ENCODE measurements at places on chromosomes 7 and 10.

- DNase-seq, result no peak
Observed at GRCh38 chr10:118518095-118518494, 77.4 kb downstream of the PRLHR start.

DNA sequence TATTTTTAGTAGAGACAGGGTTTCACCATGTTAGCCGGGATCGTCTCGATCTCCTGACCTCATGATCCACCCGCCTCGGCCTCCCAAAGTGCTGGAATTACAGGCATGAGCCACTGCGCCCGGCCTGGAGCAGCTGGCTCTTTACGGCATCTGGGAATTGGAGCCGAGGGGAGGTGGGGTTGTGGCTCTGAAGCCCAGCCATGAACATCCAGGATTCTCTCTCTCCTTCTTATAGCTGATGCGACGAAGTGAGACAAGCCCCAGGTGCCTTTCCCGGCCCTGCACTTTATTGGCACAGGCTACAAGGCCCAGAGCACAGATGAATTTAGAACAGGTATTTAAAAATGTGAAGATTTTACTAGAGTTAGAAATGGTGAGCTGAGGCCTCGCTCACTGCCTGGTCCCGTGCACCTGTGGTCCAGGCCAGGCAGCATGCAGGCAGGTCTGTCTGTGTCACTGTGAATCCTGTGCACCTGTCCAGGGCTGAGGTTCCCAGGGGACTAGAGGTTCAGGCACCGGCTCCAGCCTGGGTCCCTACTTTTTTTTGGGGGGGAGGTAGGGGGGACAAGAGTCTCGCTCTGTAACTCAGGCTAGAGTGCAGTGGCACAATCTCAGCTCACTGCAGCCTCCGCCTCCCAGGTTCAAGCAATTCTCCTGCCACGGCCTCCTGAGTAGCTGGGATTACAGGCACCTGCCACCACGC is 379.7 kb upstream of the FOXK1 start:
- DNase-seq, result no peak

DNA sequence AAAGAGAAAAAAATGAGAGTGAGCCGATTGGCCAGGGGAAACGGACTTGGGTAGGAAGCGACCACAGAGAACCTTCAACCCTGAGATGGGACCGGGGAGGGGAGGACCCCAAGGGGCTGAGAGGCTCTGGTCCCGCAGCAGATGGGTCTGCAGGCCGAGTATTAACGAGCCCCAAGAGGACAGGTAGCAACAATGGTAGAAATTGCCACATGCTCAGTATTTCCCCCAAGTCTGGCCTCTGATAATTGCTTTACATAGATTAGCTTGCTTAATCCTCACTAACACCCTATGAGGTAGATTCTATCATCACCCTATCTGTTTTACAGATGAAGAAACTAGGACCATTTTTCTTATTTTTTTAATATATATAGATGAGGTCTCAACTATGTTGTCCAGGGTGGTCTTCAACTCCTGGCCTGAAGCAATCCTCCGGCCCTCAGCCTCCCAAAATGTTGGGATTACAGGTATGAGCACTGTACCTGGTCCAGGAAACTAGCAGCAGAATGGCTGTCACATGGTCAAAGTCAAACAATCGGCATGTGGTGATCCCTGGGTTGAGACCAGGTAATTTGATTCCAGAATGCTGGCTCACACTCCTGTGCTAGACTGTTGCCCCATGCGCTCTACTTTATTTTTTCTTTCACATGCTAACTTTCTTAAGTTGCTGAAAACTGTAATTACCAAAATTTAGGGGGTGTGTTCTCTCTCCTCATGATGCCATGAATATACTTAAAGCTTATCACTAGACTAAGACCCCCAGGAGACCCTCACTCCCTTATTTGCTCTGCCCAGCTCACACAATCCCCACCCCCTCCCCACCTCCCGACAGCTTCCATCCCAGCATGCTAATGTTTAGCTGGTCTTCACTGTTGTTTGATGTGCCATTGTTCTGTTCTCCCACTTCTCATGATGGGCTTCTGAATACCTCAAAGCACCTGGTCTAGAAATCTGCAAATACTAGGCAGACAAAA is 67.9 kb upstream of the AFAP1L2 start:
- peak; percentile 64 for DNase-seq

DNA sequence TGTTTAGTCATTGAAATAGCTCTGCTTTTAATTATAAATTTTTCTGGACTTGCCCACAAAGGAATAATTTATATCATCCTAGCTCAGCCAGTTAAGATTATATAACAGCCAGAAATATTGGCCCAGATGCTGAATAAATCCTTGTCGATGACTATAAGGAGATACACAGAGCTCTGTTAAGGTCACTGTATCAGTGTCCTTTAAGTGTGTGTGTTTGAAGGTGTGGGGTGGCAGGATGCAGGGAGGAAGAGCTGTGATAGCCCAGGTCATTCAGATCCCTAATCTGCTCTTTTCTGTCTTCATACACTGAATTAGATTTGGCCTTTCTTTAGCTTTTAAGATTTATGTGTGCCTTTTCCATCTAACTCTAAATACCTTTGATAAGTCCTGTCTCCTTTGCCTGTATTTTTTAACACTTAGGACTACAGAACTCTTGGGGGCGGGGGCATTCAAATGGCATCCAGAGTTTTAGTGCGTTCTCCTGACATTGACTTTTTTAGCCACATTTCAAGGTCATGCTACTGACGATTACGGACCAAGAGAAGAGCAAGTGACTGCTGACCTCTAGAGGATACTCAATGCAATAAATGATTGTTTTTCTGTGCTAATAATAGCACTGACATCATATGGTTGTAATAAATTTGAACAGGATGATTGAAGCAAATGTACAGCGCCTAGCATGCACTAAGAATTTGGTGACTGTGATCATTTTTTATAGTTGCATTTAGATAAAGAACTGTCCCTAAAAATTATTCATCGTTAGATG is 172.3 kb downstream of the CACNB2 start:
- peak; percentile 25 for DNase-seq

GRCh38 chr7:82527851-82528250 is 84.3 kb upstream of the CACNA2D1 start:
- no peak for DNase-seq

GRCh38 chr7:71485586-71485985 is 353.6 kb downstream of the GALNT17 start:
- no peak for DNase-seq

- DNase-seq, result no peak
Observed at GRCh38 chr7:84847038-84847437, 339.8 kb downstream of the SEMA3D start.

DNA sequence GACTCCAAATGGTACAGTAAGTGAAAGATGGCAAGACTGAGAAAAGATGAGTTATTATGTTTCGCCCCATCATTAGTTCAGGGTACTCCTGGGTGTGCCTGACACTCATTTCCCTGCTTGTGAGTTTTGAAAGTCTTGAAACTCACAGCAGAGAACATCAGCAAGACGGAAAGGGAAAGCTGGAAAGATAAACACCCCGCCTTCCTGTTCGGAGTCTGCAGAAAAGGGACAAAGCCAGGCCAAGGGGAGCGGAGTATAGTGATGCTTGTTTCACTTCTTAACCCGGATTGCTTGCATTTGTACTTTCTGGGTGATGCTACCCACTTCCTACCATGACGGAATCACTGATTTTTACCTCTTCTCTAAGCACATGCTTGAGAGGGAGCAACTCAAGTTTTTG is 294.5 kb downstream of the FRMD4A start:
- DNase-seq, result no peak

DNA sequence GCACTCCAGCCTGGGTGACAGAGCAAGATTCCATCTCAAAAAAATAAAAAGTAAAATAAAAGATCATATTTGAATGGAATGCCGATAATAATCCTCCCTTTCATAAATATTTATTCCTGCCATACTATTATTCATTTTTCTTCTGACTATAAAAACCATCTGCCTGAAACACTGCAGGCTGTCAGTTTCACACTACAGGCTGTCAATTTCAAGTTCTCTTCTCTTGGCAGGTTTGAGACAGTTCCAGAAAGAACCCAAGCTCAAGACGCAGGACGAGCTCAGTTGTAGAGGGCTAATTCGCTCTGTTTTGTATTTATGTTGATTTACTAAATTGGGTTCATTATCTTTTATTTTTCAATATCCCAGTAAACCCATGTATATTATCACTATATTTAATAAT is 18.2 kb upstream of the AGBL3 start:
- DNase-seq, result no peak

DNA sequence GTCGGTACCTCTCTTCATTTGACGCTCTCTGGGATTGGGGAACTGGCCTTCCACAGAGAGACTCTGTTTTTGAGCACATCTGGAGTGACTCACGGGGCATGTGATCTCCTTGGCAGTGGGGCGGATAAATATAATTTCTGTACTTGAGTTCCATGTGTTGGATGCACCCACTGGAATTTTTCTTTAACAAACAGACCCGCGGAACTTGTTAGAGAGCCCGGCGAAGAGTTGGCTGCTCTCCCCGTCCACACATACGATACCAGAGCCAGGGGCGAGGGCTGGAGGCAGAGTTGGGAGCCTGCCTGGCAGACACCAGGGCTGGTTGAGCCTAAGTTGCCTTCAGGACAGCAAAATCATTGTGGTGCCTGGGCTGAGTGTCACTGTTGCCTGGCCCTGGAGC is at the start of gene FAM180A:
Gene FAM180A, minus strand, starts transcription at position 44 of the 400 bp plus-strand sequence. CDS start 233 bp downstream, outside the sequence.
- DNase-seq, result no peak

GRCh38 chr7:149462101-149462520 is 1.2 kb upstream of the ZNF777 start:
- no peak for DNase-seq

- DNase-seq, result peak; percentile 93
Observed at GRCh38 chr10:65891073-65891981, 1034.5 kb upstream of the LRRTM3 start.

- DNase-seq, result no peak
Observed at GRCh38 chr10:70475661-70476060, 2.9 kb upstream of the PALD1 start.

GRCh38 chr7:8384901-8385300 is 48.5 kb upstream of the NXPH1 start:
- no peak for DNase-seq

DNA sequence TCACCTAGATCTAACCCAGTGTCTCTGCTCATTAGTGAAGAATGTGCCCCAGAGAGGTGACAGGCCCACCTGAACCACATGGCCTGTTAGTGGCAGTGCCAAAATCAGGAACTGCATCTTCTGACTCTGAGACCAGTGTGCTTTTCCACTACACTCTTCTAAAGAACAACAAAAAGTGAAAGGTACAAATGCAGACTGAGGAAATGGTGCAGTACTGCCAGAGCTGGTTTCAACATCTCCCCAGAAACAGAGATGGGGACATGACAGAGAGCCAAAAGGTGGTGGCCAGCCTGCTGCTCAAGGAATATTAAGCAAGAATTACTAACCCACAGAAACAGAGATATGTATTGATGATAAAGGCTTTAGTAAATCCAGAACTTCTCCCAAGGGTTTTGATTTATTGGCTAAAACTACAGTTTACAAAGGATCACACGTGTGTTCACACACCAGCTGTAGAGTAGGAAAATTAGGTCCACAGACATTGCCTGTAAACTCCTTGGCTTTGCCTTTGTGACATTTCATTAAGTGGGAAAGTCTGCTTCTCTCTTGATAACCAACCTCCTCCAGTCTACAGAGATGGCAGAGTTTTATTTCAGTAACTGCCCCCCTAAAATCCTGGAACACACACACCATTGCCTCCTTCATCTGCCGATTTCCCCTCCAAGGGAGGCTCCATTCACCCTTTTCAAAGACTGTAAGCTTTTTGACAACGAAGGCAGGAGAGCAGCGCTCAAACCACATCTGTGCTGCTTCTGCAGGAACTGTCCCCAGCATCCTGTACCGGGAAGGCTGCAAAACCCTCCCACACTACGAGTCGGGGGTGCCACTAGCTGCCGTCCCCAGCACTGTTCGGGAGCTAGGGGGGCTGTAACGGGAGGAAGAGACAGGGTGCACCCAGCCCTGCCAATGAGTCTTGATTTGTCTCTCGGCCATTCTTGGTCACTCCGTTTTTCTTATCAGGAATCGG is 29.8 kb downstream of the GSDME start:
- DNase-seq, result no peak

- no peak for DNase-seq
Observed at GRCh38 chr10:115942101-115942500, 330.9 kb downstream of the GFRA1 start.

GRCh38 chr10:106083572-106083971 is 1080.9 kb downstream of the SORCS1 start:
- DNase-seq, result no peak

DNA sequence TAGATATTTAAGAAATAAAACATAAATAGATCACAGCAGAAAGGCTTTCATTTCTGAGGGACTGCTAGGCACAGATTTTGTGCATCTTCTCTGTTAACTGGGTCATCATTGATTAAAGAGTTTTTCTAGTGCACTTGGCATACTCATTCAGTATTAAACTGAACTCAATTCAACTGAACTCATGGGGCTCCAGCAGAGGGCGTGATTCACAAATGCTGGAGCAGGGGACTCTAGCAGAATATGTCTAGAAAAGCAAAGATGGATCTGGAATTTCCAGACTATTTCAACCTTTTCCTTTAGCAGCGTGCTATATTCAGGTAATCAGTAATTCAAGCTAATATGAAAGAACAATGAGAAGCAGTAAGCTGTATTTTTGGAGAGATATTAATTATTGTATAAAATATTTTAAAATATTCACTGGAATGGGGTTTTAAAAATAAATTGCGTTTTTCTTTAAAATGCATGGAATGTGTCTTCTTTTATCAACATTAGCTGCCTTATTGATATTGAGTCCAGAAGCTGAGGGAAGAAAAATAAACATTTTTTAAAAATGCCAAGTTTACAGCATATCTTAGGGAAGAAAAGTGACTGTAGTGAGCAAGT is 296.8 kb upstream of the CACNA2D1 start:
- DNase-seq, result peak; percentile 25

- DNase-seq, result no peak
Observed at GRCh38 chr7:13115855-13116254, 428.4 kb downstream of the ARL4A start.

DNA sequence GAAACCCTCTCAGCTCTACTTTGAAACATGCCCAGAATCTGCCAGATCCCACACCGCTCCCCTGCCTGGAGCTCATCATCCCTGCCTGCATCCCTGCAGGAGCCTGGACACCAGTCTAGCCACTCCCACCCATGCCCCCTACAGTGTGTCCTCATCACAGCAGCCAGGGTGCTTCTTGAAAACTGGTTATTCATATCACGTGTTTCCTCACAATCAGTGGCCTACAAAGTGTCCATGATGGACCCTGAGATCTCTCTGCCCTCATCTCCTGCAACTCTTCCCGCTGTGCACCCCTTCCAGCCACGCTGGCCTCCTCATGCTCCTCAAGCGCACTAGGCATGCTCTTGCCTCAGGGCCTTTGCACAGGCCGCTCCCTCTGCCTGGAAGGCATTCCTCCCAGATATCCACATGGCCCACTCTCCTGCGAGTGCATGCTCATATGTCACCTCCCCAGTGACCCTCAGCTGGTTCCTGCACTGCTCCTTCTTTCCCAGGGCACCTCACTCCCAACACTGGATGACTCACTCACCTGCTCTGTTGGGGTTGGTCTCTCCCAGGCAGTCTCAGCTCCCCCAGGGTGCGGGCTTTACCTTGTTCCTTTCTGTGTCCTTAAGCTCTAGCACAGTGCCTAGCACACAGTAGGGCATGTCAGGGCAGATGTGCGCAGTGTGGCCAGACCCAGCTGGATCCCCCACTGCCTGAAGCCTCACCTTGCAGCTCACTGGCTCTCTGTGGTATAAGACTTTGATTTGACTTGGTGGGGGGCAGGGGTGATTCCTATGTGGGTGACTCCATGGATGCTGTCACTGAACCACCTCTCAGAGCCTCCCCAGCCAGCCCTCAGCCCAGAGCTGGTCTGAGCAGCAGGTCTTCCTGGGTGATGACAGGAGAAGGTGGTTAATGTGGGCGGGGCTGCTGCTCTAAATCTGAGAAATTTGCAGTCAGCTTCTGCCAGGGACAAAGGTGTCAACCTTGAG is 37.3 kb downstream of the CDH23 start:
- DNase-seq, result no peak

All from LNCaP clone FGC (cell line).